Activated naive CD8-positive, alpha-beta T cell treated with anti-CD3 and anti-CD28 coated beads, Interleukin-2, amount 50 U/mL, for 24 hours (primary cell): ENCODE measurements at places on chromosomes 5 and 9.

DNA sequence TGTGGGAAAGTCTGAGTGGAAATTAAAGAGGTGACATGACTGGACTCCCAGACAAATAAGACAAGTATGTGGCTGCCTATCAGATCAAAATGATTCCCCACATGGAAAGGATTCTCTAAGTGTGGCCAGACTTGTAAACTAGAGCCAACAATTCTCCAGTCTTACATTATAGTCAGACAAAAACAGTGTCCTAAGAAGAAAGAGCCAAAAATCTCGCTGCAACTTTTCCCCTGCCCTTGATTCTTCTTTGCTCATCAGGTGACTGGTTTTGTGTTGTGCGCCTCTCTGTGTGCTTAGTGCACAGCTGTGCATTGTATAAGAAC, 164.2 kb upstream of the TARS1 start:
- no peak for DNase-seq

DNA sequence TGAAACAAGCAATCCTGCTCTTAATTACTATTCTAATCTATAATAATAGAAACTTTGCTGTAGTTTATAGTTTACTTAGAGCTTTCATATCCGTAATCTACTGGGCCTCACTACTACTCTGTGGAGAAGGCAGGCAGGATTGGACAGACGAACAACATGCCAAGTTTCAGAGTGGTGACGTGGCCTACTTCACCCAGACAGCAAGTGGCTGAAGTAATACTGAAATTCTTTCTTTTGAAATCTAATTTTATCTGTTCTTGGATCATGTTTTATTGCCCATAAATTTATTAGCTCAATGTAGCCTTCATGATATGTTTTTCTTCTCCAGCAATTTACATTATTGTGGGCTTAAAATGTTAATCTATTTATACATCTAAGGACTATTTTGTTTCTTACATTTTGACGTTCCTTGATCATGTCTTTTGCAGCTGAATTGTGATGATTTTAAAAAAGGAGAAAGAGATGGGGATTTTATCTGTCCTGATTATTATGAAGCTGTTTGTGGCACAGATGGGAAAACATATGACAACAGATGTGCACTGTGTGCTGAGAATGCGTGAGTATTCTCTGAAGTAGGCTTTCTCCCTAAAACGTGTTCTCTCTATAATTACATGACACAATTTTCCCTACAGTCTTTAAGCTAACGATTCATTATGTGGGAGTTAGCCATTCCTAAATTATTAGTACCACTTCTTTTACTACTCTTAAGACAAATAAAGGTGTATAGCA, 22.4 kb downstream of the SPINK5 start:
- DNase-seq = no peak

DNA sequence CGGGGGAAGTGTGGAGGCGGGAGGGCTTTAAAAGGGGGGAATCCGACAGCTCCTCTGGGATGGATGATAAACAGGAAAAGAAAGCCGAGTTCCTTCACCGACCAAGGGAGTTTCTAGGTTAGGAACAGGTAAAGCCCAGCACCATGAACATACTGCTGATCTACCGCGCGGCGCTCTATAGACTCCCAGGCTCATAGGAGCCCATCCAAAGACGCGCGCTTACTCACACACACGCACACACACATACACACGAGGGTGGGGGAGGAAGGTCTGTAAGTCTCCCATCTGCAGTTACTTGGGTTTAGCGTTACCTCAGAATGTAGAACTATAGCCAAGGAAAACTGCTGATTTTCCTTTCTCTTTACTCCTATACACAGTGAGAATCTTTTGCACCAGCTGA, 2.6 kb upstream of the GABRB2 start:
- DNase-seq = no peak

DNA sequence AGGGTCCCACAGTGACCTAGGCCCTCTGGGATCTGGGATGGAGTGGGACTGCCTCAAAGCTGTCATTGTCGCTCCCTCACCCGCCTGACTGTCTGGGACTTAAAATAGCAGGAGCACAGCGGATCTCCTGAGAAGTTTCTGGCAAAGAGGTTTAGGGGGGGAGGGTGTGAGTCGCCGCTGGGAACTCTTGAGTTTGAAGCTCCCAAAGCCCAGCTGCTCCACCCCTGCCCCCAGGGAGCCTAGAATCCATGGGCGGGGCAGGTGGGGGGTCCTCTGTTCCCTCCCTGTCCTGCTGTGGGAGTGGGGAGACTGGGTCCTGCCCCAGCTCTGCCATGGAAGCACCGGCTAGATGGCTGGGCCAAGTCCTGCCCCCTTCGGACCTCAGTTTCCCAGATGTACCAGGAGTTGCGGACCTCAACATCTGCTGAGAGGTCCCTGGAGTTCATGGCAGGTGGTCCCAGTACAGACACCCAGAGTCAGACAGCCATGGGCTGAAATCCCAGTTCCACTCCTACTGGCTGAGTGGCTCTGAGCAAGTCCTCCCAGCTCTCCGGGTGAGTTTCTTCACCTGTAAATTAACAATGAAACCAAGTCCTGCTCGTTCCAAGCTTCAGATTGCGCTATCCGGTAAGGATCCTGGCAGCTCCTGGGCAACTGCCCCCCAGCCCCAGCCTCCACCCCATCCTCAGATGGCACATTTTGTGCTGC, 985 bp upstream of the WDR38 start:
- no peak for DNase-seq

DNA sequence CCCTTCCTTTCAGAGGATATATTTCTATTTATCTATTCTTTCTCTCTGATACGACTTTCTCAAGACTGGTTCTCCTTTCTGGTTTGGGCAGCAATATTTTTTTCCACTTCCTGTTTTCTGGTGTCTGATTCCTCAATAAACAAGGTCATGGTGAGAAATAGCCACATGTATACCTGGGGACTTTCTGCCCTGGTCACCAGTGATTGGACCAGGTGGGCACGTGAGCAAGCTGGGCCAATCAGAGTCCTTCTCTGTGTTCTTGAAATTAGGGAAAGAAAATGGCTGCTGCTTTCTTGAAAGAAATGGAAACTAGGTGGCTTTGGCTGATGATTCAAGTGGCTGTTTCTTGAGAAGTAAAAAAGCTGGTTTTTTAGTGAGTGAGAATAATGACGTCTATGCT, 18.4 kb upstream of the GSN start:
- DNase-seq = no peak
